Thymus (tissue), 14 donors: ENCODE measurements at places on chromosomes 1 and 21. TPM values are rescaled to one million over a fixed set of nuclear protein-coding genes. Genes with fewer than 3 reads are reported as not detected.

GRCh38 chr1:46102769-46103476 is 29.5 kb downstream of the PIK3R3 start:
- DNase-seq = no peak

- DNase-seq = no peak
Observed at GRCh38 chr21:22250355-22250754, 1252.1 kb downstream of the NCAM2 start.

- DNase-seq = no peak
Observed at GRCh38 chr21:42557420-42557819, 43.8 kb downstream of the SLC37A1 start.

- DNase-seq = no peak
Observed at GRCh38 chr1:40384413-40384762, 10.9 kb downstream of the SMAP2 start.

DNA sequence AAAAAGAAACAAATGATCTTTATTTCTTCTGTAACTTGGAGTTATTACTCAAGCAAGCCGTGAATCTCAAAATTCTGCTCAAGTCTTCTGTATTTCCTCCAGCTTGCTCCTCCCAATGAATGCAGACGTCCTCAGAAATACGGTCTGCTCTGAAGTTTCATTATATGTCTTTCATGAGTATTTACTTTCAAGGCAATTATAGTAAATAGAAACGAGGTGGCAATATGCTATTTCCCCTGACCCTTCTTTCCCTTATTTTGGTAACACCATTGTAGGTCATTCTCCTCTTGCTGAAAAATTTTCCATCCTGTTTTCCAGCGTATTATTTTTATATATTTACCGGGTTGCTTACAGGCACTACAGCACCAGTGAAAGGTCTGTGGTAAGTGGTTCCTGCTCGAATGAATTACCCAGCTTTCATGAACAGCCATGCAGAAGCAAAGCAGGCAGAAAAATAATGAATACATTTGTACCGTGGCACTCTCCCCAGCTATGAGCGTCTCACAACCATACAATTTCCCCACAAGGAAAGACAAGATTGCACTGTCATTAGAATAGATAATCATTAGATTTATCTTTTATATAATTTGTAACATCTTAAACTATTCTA is 350.9 kb upstream of the PKN2 start:
- DNase-seq = no peak

DNA sequence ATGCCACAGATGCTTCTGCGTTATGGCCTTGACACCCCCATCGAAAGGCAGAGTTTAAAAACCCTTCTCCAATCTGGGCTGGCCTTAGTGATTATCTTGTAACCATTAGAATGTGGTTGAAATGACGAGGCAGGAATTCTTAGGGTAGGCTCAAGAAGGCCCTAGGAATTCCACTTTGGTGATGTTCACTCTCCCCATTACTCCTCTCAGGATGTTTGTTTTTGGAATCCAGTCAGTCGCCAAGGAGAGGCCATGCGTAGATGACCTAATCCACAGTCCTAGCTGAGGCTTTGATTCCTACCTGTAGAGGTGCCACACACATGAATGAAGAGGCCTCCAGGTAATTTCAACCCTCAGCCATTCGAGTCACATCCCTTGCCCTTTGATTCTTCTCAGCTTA is 318.2 kb downstream of the NEGR1 start:
- DNase-seq = no peak

DNA sequence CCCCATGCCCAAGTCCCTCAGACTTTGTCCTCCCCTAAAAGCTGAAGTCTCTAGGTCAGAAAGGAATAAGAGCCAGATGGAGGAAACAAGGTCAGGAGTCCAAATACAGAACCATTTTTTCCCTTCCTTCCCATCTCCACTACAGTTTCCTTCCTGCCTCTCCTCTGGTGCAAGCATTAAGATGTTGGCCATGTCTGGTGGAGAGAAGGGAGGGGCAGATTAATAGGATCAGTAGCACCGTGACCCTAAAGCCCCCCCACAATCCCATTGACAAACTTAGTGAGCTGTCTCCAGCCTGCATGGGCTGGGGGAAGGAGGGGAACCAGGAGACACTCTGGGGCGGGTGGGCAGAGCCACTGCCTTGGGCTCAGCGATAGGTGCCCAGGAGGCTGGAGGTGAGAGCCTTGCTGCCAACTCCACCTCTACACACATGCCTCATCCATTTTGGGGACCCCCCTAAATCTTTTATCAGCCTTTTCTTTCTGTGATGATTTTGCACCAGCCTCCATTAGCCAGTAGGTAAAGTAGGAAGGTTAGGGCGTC is 59.8 kb downstream of the RHBG start:
- DNase-seq = no peak

DNA sequence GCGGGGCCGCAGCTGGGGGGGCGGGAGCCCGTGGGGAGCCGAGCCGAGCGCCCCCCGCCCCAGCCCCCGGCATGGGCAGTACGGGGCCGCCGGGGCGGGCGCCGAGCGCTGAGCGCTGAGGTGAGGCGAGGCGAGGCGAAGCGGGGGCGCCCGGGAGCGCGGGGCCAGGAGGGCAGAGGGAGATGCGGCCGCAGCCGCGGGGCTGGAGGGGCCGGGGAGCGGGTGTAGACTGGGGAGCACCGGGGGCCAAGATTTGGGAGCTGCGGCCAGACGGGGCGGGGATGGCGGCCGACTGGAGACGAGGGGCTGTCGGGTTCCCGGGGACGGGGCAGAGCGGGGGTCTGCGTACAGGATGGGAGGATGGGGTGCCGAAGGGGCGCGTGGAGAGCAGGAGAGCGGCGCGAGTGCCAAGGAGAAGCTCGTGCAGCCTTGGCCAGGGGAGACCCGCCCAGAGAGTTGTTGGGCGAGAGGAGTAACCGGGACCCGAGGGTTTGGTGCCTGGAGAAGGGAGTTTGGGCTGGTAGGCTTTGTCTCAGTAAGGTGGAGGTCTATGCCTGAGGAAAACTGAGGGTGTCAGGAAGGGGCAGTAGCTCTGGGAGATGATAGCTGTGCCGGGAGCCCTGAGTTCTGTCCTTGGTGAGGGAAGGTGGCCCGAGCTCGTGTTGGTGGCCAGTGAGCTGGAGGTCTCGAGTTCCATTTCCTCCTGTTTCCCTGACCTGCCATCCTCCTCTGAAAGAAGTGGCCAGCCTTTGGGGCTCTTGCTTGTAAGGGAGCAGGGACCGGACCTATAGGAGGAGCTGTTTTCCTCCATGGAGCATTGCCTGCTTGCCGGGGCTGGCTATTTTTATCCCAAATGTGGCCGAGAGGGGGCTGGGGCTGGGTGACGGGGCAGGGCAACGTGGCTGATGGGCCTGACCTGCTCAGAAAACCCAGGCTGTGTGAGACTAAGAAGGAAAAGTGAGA is 539 bp downstream of the ATP8B2 start:
- no peak for DNase-seq

DNA sequence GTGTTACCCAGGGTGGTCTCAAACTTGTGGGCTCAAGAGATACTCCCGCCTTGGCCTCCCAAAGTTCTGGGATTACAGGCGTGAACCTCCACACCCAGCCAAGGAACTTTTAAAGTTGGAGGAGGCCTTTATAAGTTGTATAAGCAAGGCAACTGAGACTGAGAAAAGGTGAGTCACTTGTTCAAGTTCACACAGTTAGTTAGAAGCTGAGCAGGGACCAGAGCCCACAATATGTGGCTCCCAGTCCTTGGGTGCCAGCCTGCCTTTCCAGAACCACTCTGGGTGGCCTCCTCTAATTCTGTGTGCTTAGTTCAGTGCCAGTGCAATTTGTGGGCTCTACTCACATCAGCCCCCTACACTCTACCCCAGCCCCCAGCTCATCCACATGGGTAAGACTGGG is 3.7 kb downstream of the RAB25 start:
- no peak for DNase-seq

GRCh38 chr21:44846485-44847260 is 26.8 kb downstream of the PTTG1IP start:
- peak; percentile 54 for DNase-seq

DNA sequence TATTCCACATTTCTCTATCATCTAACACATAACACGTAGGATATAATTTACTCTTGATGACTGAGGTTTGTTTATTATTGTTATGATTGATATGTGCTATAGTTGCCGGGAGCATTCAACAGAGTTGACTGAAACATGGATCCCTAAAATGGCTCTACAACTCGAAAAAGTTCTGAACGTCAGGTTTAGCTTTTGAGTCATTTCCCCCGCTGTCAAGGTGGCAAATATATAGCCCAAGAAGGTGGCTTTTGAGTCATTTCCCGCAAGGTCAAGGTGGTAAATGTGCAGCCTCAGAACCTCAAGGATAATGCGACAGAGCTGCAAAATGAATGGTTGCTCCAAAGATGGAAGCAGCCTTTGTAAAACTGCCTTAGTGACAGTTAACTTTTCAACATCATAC is 104.0 kb downstream of the NIBAN1 start:
- DNase-seq = no peak

GRCh38 chr1:231423648-231424047 is 1.6 kb upstream of the EGLN1 start:
- DNase-seq = no peak

DNA sequence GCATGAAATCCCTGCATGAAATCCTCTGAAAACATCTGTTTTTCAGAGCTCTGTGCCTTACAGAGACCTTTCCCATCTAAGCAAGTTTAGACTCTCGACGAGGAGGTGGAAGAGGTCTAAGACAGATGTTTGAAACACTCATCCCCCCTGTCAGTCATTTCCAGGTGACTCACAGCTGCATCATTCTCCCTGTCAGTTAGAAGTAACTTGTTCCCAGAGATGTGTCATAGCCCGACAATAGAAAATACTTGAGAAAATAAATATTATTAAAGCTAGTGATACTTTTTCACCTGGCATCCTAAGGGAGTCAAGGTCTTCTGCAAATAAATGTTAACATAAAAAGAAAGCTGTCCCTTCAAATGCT is 41.6 kb upstream of the SEC16B start:
- DNase-seq = no peak

DNA sequence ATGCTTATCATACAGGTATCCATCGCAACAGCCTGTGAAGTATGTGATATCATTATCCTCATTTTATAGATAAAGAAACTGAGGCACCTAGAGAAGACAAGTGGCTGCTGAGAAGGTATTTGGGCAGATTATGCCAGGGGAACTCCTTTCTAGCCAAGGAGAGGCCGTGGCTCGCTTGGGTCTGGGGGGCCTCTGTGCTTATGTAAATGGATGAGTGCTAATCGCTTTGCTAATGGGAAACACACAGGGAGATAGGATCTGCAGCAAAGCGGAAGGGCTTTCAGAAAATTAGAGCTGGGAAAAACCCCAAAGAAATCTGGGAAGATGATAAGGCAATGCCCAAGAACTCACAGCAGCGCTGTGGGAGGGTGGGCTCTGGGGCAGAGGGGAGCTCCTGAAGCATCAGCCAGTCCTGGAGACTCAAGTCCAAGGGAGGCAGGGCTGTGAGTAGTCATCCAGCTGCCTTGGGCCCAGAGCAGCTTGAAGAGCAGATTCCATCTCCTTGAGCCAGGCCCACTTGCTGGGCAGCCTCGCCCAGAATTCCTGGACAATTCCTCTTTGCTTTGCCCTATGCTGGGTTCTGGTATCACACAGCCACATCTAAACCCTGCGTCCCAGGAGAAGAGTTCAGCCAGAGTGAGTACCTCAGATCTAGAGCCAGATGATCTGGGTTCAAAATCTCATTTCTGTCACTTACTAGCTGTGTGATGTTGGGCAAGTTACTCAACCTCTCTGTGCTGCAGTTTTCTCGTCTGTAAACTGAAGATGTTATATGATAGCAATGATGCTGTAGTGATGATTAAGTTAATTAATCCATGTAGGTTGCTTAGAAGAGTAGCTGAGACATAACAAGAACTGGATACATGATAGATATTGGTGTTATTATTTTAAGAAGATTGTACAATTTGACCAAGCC is 36.7 kb downstream of the FOXD2 start:
- no peak for DNase-seq

DNA sequence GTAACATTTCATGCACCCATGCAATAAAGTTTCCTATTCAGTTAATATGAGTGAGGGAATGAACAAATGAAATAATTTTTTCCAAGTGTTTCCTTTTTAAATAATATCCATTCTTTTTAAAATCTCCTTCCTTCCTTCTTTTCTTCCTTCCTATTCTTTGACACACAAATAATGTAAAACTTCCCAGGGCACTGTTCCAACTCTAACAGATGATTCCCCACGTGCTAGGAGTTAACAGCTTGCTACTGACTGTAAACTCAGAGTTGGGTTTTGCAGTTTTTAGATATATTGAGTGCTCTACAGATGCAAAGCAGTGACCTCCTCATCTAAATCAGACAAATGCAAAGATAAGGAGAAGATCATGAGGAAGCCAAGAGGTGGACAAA is 54.0 kb upstream of the POU2F1 start:
- DNase-seq = no peak

- DNase-seq = no peak
Observed at GRCh38 chr21:44626262-44626661, 631 bp upstream of the KRTAP10-9 start.

CD48 gene
- 208 TPM for total RNA-seq

OXCT2 gene
- total RNA-seq = 2.6 TPM

PTPN14 gene
- total RNA-seq = 1.3 TPM

S100PBP gene
- total RNA-seq = 24.6 TPM

HEYL gene
- 0.42 TPM for total RNA-seq

FMO1 gene
- total RNA-seq = 5.6 TPM

MPL gene
- 0.05 TPM for total RNA-seq

IL19 gene
- 0.28 TPM for total RNA-seq

MYOG gene
- 7.8 TPM for total RNA-seq

INSRR gene
- total RNA-seq = 0.33 TPM

TSPAN1 gene
- 1.4 TPM for total RNA-seq

FCAMR gene
- 0.19 TPM for total RNA-seq

PIGK gene
- total RNA-seq = 31.2 TPM

B3GALT5 gene
- 1.4 TPM for total RNA-seq
